ENCODE measurements at places on chromosomes 5 and 9.

DNA sequence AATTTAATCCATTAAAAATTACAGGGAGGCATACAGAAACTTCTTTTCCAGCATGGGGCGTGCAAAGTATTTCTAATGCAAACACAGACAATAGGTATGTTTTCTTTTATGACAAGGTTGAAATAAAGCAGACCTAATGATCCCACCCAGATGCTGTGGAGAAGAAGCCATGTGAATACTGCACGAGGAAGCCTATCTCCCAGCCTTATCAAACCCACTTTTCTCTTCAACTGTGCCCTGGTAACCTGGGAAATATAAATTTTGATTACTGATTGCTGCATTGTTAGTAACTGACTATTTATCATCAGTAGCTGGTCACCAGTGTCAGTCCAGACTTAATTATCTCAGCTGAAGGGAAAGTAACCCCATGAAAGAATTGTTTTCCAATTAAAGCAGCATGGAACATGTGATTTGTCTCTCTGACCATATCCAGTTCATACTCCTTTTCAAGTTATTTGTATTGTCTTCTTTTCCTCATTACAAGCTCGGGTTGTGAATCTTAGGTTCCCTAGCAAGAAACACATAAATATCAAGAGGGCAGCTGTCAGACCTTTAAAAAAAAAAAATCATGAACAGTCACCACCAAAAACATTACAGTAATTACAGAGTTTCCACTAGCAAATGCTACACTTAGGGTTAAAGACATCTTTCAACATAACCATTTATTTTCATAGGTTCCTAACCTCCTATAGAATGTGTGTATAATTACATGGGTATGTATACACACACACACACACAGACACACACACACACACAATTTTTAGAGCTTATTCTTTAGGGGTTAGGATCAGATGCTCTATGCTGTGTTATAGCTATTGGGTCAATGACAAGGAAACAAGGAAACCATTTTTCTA, 50.3 kb downstream of the SEMA6A start:
- no peak for DNase-seq

DNA sequence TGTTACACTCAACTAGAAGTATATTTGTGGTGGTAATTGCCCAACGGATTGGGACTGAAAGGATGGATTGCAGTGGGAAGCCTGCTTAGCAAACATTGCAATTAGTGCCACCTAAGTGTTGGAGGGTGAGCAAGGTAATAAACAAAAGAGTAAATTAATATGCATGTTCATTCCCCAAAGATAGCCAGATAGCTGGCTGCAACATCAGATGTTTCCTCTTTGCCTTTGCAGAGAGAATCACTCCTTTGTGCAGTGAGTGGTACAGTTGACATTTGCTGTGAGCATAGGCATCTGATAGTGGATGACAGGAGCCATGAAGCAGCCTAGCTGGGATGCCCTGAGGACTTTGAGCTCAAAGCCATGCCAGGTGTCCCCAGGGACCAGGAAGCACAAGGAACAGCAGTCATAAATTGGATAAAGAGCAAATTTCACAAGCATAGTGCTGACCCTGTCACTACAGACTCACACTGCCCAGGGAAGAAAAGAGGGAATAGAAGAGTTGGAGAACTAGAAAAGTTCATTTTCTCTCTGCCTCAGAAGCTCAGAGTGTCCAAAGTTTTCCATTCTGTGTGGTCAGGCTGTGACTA, 336.1 kb upstream of the SLC30A5 start:
- no peak for DNase-seq

GRCh38 chr5:143119291-143119769, 284.2 kb downstream of the NR3C1 start:
- DNase-seq, result no peak

- DNase-seq, result no peak
Measured at GRCh38 chr9:136660971-136661550, 1.7 kb upstream of the EGFL7 start.

- DNase-seq, result no peak
Measured at GRCh38 chr9:105436783-105437182, 11.1 kb upstream of the FSD1L start.
